ENCODE measurements at places on chromosomes 3 and 15.

DNA sequence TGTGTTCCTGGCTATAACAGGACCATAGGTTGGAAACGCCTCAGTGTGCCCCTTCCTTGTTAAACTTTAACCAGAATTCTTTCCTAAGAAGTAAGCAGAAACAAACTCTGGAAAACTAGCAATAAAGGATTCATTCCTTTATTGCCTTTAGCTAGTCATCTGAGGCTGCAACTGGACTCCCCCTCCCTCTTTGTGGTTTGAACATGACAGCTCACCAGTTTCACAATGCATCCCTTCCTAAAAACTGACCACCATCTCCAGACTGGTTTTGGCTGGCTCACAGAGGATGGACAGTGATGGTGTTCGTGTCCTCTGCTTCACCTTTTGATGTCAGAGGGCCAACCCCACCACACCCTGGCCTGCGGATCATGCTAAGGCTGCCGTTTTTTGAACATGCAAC is 27.9 kb upstream of the TGFBR2 start:
- peak; percentile 93 for DNase-seq

GRCh38 chr3:72860053-72860452 is 11.8 kb upstream of the SHQ1 start:
- DNase-seq = no peak

GRCh38 chr3:134663721-134664456 is 13.1 kb upstream of the KY start:
- DNase-seq = peak; percentile 64

DNA sequence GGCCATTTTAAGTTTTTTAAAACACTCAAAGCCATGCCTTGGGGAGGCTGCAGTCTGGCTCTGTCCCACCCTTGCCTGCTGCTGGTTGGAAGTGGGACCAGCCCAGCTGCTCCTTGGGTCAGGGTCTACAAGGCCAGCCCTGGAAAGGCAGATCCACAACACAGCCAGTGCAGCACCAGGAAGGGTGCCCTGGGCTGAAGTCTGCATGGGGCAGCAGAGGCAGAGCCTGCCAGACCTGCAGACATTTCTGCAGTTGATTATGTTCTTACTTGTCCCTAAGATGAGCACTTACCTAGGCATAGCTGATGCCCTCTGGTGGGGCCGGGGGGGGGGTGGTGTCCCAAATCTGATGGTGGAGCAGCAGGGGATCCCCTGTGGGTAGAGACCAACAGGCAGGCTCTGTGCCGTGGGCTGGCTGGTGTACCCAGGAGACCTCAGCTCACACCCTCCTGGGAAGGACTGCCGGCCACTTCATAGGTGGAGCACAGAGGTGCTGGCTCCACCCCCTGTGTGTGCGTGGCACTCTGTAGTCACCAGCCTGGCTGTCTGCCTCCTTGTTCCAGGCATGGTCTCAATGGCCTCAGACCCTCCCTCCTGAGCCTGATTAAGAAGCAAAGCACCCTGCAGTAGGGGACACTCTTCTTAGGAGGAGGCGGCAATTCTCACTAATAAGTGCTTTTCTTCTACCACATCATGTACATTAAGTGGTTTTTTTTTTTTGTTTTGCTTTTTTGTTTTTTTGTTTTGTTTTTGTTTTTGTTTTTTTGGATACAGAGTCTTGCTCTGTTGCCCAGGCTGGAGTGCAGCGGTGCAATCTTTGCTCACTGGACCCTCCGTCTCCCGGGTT is 97.4 kb upstream of the KLF13 start:
- peak; percentile 22 for DNase-seq

GRCh38 chr15:93018574-93018973 is 70.4 kb downstream of the RGMA start:
- peak; percentile 50 for DNase-seq

GRCh38 chr3:15291589-15292541 is 40.5 kb downstream of the SH3BP5 start:
- DNase-seq = no peak

- peak; percentile 17 for DNase-seq
These were observed 183.2 kb upstream of the NR2E3 start for GRCh38 chr15:71627188-71627587.

DNA sequence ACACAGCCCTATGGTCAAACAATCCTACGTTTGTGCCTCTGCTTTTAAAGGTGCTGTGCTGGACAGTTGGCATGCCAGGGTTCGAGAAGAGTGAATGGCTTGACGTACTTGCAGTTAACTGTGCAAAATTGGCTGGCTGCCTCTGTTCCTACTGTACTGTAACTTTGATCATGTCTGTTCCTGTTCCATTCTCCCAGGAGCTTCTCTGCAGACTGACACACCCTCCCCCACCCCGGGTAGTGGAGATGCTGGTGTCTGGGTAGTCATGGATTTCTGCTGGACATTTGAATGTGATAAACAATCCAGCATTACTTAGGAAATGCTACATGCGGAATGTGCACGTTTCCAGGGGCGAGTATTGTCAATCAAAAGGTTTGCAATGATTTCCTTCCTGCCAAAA is 6.5 kb upstream of the VILL start:
- no peak for DNase-seq

DNA sequence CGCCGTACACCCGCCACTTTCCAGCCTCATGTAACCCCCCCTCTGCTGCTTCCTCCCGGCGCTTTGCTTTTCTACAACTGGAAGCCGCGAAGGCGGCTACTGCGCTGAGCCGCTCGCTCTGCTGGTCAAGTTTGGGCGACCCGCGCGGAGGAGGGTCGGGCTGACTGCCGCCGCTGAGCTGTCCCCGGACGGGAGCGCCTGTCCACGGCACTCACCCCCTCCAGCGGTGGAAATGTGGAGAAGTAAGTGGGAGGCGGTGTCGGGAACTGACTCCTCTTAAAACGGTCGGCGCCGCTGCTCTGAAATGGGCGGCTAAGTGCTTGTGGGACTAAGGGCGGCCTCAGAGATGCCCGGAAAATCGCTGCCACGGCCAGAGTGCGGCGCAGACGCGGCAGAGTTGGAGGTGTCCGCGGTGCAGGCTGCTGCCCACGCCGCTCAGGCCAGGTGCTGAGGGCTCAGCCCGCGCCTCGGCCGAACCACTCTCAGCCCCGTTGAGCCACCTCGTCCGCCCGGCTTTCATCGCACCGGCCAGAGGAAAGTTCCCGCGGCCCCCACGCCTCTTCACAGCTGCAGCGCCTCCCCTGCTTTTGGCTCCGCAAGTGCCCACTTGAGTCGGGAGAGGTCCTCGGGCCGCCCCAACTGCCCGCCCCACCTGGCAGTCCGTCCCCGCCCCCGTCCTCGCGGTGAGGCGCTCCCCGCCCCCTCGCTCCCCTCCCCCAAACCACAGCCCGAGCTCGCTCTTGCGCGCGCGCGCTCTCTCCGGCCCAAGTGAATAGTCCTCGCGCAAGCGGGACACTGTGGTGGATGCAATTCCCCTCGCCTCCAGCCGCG is at the start of gene EPHA6:
Gene EPHA6 (plus strand): TSS at position 775 of the 831 bp plus-strand sequence.
- peak; percentile 72 for DNase-seq

GRCh38 chr3:41115069-41115468 is 84.2 kb upstream of the CTNNB1 start:
- no peak for DNase-seq

DNA sequence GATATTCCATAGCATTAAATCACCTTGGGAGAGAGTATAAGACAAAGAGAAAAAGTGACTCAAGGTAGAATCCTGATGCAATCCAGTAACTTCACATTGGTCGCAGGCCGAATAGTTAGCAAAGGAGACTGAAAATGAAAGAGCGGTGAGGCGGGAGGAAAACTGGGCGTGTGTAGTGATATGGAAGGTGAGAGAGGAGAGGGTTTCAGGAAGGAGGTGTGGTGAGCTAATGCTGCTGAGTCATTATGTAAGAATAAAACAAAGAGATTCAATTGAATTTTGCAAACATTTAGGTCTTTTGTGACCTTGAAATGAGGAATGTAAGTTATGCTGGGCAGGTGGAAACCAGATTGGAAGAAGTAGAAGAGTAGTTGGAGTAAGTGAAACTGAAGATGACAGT is 235.3 kb downstream of the C3orf38 start:
- no peak for DNase-seq

GRCh38 chr3:81947359-81947758 is 185.9 kb upstream of the GBE1 start:
- no peak for DNase-seq

GRCh38 chr15:51969728-51970127 is 1.9 kb downstream of the LEO1 start:
- peak; percentile 61 for DNase-seq

GRCh38 chr3:111809186-111809585 is 49.9 kb upstream of the PHLDB2 start:
- DNase-seq = peak; percentile 46

GRCh38 chr3:23640471-23641146 is 165.1 kb upstream of the UBE2E1 start:
- DNase-seq = peak; percentile 15

DNA sequence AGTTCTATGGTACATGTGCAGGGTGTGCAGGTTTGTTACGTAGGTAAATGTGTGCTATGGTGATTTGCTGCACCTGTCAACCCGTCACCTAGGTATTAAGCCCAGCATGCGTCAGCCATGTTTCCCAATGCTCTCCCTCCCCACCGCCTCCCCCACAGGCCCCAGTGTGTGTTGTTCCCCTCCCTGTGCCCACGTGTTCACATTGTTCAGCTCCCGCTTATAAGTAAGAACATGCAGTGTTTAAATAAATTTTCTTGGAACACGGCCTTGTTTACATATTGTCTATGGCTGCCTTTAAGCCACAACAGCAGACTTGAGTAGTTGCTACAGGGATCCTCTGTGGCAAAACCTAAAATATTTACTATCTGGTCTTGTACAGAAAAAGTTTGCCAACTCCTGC is 41.3 kb upstream of the CORO2B start:
- DNase-seq = no peak

DNA sequence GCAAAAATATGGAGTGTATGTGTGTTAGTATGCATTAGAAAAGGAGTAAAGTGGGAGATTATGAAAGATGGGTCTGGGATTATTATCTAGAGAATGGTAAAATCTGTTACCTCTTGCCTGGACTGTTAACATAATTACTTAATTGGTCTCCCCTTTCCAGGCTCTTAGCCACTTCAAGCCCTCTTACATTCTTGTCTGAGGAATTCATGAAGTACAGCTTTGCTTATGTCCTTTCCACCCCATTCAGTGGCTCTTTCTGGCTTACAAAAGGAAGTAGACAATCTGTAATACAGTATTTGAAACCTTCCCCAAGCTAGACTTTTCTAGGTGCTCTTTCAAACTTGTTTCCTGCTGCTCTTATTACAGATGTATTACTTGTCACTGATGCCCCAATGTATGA is 129.8 kb downstream of the MBNL1 start:
- no peak for DNase-seq
